ENCODE measurements at places on chromosomes 4 and X.
A peak's percentile ranks its signal among the peaks of the same experiment; 100 is the strongest.

GRCh38 chrX:56099271-56099670 lies 132.9 kb upstream of the KLF8 start:
- no peak for DNase-seq

GRCh38 chr4:89685690-89686089 lies 151.3 kb downstream of the SNCA start:
- no peak for DNase-seq

GRCh38 chr4:80578001-80578400 lies 242.5 kb downstream of the CFAP299 start:
- no peak for DNase-seq

GRCh38 chrX:99371976-99372595 lies 1038.0 kb downstream of the PCDH19 start:
- peak; percentile 84 for DNase-seq

DNA sequence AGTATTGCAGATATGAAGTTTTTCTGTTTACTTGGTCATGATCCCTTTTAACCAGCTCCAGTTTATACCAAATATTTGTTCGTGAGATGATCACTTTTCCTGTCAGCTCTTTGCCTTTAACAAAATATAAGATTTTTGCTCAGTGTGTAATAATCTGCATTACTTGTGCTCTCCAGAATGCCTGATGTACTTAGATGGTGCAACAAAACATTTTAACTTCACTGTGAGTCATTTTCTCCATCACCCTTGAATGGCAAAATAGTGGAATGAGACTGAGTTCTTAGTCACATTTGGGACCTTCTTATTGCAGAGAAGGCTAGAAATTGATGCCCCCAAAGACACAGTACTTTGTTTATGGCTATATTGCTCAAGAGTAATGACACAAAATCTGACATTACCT lies 252.0 kb downstream of the FRMPD4 start:
- no peak for DNase-seq

GRCh38 chr4:98662626-98663225 lies 4.3 kb upstream of the TSPAN5 start:
- DNase-seq = no peak

GRCh38 chr4:147704846-147705245 lies 20.9 kb upstream of the PRMT9 start:
- no peak for DNase-seq

GRCh38 chr4:148814030-148814429 lies 371.8 kb upstream of the NR3C2 start:
- no peak for DNase-seq

GRCh38 chrX:3479026-3479425 lies 132.6 kb upstream of the MXRA5 start:
- peak; percentile 8 for DNase-seq

- no peak for DNase-seq
These were observed 52.8 kb downstream of the FHDC1 start for GRCh38 chr4:152988721-152989553.

- no peak for DNase-seq
These were observed 534.2 kb downstream of the RAB28 start for GRCh38 chr4:12949719-12950490.

GRCh38 chr4:21034728-21035127 lies 334.5 kb downstream of the PACRGL start:
- no peak for DNase-seq

DNA sequence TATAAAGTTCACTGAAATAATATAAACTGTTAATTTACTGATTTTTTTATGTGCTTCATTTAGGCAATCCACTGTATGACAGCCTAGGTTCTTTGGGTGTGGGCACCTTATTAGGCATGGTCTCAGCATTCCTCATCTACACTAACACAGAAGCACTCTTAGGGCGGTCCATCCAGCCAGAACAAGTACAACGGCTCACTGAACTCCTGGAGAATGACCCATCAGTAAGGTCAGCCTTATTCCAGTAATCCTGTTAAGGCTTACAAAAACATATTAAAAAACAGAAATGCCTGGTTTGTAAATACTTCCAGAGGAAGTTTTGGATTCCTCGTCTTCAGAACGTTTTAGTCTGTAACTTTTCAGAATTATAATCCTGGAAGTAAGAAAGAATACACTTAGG lies 80.1 kb downstream of the SLC30A9 start:
- DNase-seq = no peak

DNA sequence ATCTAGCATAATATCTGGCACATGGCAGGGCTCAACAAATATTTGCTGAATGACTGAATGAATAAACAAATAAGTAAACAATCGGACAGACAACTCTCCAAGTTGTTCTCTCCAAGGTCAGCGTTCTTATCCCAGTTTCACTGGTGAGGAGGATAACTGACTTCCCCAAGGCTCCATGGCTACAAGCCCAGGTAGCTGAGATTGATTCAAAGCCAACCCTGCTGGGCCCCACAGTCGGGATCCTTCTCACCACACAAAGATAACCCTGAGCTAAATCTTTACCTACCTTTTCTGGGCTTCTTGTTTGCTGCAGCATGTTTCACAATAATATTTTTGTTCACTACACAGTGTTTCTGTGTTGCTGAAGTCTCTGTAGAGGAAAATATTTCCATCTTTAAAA lies 54.9 kb downstream of the USP46 start:
- no peak for DNase-seq

- no peak for DNase-seq
These were observed 1136.9 kb upstream of the PRKX start for GRCh38 chrX:4850312-4850711.

DNA sequence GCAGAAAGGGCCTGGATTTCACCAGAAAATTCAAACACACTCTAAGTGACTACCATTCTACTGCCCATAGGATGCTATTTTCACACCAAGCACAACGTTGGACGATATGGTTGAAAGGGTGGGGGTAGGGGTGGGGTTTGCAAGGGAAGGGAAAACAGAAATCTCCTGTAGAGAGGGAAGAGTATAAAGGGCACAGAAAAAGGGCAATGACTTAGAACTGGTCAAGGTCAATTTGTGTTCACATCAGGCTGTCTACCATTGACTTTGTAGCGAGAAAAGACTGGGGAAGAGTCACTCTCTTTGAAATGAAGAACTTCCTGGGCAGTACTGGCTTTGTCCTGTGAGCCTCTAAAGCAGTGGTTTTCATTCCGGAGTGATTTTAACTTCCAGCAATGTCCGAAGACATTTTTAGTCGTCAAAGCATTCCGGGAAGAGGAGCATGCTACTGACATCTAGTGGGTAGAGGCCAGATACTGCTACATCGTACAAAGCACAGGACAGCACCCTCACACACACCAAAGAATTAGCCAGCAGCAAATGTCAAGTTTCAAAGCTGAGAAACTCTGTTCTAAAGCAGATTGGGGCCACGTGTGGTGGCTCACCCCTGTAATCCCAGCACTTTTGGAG lies 48.4 kb upstream of the SLC7A3 start:
- peak; percentile 15 for DNase-seq

GRCh38 chrX:129115104-129115503 lies 408.2 kb downstream of the SMARCA1 start:
- DNase-seq = no peak

GRCh38 chrX:13581554-13581953 lies 12.2 kb downstream of the EGFL6 start:
- no peak for DNase-seq

GRCh38 chr4:105361053-105361452 lies 112.8 kb downstream of the PPA2 start:
- DNase-seq = no peak

- DNase-seq = no peak
These were observed 12.8 kb downstream of the HOPX start for GRCh38 chr4:56668267-56668666.

- no peak for DNase-seq
These were observed 312.2 kb upstream of the DIAPH2 start for GRCh38 chrX:96372313-96373046.

- DNase-seq = no peak
These were observed 20.5 kb downstream of the NOP14 start for GRCh38 chr4:2942532-2943363.

DNA sequence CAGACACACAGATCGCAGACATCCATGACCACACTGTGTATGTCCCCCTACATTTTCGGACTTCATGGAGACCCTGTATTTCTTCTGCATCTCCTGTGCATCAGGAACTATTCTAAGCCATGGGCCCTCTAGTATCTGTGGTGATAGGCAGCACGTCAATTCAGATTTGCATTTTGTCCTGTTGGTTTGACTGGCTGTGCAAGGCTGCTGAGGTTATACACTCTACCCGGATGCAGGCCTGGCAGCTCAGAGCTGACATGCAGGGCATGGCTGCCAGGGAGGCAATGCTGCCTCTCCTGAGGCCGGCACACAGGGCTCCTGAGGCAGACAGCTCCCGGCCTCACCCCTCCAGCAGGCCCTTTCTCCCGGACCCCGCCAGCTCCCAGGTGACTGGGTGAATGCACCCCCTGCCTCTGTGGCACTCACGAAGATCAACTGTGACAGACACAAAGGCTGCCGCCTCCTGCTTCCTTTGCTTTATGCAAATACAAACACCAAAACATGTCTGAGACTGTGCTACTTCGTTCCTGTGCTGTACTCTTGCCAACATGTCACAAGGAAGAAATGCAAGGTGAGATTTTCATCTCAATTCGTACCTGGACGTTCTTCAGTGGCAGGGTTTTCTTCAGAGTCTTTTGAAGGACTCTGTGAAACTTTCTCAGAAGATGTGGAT lies 51.0 kb downstream of the NSG1 start:
- DNase-seq = no peak

GRCh38 chr4:2497931-2498330 lies 29.0 kb downstream of the RNF4 start:
- no peak for DNase-seq

DNA sequence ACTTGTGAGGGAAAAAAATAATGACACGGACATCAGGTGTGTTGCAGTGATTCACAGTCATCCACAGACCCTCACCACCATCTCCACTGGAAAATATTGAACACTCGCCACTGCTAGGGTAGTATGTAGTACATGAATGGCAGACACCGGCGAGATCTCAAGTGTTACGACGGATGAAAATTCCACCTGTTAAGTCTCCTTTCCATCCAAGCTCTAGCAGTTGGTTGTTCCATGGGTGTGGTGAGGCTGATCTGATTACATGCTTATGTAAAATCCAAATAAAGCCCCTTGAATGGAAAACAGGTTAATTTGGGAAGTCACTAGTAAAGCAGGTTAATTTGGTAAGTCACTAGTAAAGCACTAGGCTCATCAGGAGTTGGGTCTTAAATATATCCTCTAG lies 1.1 kb upstream of the ARMCX4 start:
- no peak for DNase-seq

DNA sequence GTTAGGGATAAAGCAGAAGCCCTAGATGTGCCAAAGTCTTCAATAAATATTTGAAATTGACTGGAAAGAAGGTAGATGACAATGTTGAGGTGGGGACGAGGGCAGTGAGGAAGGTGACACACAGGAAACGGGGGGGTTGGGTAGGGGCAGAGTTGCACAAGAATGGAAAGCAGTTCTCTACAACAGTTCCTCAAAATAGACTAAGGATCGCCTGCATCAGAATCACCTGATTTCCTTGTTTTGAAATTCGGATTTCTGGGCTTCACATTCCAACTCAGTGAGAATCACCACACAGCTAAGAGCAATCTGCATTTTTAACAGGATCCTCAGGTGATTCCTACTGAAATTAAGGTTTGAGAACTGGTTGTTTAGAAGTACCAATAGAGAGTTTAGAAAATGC lies 70.6 kb downstream of the ARFIP1 start:
- DNase-seq = no peak

GRCh38 chr4:24763631-24764297 lies 31.6 kb upstream of the SOD3 start:
- DNase-seq = no peak

GRCh38 chr4:24321131-24321530 lies 263.2 kb downstream of the DHX15 start:
- DNase-seq = no peak

- DNase-seq = no peak
These were observed 39.2 kb upstream of the PDE5A start for GRCh38 chr4:119667802-119668201.

DNA sequence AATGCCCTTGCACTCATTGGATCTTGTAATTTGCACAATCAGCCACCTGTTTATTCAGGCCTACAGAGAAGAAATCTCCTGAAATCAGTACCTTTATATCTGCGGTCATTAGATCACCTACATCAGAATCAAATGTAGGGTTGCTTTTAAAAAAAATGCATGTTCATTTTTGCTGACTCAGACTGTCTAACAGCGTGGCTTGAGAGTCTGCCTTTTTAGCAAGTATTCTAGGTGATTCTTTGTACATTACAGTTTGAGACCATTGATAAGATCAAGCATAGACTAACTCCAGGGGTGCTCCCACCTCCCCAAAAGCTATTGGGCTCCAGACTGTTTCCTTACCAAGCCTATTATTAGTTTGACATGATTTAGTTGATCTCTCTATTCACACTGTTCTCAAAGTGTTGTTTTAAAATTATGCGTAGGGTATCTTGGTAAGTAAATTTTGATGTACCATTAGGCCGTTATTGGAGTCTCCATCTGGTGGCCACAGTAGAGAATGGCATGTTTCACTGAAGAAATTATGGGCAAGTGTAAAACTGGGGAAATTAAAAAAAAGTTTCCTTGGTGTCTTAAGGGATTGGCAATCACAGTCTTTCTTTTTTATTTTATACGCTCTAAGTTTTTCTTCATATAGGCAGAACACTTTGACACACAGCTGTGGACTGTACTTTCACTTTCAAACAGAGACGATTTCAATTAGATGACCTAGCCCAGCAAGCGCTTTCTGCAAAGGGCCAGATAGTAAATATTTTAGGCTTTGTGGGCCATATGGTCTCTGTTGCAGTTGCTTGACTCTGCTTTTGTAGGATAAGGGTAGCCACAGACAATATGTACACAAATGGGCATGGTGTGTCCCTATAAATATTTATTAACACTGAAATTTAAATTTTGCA lies 33.7 kb upstream of the MSL3 start:
- DNase-seq = peak; percentile 28

GRCh38 chr4:41887821-41888686 lies 47.2 kb upstream of the TMEM33 start:
- peak; percentile 21 for DNase-seq
